ENCODE measurements at places on chromosomes 11 and 22.
A peak's percentile ranks its signal among the peaks of the same experiment; 100 is the strongest.

- DNase-seq, result no peak
Measured at GRCh38 chr11:7890417-7891172, 40.5 kb downstream of the OR10A6 start.

GRCh38 chr11:130369141-130369691 is 54.5 kb upstream of the ZBTB44 start:
- no peak for DNase-seq

DNA sequence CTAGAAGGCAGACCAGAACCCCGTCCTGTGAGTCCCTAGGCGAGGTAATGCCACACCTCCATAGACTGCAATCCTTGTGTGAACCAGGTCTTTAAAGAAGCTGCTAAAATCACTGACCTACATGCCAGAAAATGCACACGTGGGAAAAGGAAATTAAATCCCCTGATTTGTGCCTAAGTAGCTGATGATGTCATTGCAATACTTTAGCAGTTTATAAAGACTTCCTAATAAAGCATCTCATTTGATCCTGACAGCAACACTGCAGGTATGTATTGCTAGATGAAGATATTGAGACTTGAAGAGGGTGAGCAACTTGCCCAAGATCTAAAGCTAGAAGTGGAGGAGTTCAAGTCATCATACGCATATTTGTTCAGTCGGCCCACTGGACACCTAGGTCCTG is 107.2 kb downstream of the RRAS2 start:
- DNase-seq, result no peak

DNA sequence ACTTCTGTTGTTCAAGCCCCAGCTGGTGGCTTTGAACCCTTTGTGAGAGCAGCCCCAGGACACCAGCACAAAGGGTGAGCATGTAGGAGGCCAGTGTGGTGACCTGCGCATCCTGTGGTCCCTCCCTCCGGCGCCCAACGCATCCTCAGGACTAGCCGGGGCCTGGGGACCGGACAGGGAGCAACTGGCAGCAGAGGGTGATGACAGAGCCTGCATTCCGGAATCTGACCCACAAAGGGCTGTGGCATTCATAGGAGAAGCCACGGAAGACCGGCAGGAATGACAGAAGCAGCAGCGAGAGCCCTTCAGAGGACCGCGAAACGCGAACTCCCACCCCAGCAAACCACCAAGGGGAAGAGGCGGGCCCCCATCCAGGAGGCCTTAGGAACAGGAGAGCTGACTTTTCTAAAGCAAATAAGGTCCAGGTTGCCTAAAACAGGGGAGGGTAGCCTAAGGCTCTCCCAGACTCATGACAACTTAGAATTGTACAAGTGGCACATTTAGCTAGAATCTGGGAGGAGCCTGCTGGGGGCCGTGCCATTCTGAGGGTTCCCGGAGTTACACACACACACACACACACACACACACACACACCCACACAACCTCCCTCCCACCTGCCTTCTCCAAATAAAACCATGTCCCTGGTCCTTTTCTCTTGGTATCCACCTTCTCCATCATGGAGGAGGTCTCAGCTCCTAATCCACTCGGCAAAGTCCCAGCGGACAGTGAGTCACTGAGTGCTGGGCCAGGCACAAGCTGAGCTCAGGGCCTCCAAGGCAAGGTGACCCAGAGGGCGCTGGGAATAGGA is 232.7 kb downstream of the CTTN start:
- DNase-seq, result no peak

DNA sequence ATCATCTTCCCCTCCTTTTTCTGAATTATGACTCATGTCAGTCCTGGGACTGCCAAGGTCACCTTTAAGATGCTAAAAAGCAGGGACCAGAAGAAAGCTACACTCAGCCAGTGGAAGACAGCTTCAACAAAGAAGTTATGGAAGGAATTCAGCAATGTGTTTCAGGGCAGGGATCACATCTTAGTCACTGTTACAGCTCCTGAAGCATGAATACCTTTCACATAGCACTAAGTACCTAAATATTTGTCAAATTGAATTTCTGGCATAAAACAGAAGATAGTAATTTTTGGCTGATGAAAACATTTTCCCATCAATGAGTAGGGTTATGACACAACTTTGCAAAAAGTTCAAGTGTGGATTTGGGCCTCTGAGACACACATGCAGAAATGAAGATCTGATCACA is 5.2 kb downstream of the DDB1 start:
- DNase-seq, result no peak

GRCh38 chr11:10673501-10674062 is 20.0 kb downstream of the IRAG1 start:
- no peak for DNase-seq

- no peak for DNase-seq
Measured at GRCh38 chr22:40211476-40212054, 33.8 kb downstream of the TNRC6B start.

- DNase-seq, result no peak
Measured at GRCh38 chr11:122743949-122744348, 88.4 kb downstream of the UBASH3B start.

- no peak for DNase-seq
Measured at GRCh38 chr11:69941546-69942332, 122.5 kb upstream of the FGF3 start.

- no peak for DNase-seq
Measured at GRCh38 chr11:68480852-68481510, 20.4 kb downstream of the PPP6R3 start.

- no peak for DNase-seq
Measured at GRCh38 chr22:18929459-18929858, 6.6 kb downstream of the PRODH start.

DNA sequence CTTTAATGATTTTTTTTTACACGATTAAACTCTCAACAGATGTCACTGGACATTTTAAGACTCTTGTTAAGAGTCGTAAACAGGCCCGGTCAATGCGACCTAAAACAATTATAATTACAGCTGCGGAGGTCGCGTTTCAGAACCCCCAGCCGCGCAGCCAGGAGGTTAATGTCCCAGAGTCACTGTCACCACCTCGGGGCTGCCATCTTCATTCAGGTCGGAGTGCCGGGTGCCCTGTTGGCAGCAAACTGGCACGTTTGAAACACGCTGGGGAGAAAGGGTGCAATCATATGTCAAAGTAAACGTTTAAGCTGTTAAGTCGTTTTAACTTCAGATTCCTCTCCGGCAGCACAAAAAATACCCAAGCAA is 711 bp upstream of the PHF21B start:
- DNase-seq, result peak; percentile 47

GRCh38 chr11:20937826-20938225 is 268.4 kb downstream of the NELL1 start:
- no peak for DNase-seq

GRCh38 chr22:49023879-49024774 is 803.5 kb downstream of the BRD1 start:
- DNase-seq, result no peak

DNA sequence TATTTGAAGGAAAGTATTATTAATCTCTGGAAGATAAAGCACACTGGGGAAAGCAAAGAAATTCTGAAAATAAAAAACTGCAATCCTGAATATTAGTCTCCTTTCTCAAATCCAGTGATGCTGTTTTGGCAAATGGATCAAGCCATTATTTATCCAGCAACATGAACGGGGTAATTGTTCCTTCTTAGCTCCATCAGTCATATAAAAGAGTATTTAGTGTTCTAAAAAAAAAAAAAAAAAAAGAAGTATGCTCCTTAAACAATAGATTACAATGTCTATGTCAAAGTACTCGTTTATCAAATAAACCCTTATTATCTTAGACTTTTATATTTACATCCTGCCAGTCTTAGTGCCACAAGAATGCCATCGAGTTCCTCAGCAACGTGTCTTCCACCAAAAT is 1.3 kb downstream of the RDX start:
- no peak for DNase-seq

DNA sequence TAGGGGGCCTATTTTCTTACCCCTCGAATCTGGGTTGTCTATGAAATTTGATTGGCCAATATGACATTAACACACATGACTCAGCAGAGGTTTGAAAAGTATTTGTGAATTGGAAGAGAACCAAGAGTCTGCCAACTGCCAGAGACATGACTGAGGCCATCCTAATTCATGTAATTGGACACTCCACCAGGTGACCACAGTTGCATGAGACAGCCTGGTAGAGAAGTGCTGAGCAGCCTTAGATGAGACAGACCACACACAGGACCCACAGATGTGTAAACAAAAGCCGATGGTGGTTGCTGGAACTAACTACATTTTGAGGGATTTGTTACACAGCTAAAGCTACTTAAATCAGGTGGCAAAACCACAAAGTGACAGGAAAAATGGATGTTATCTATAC is 855 bp upstream of the MS4A5 start:
- no peak for DNase-seq

GRCh38 chr11:5887172-5887571 is 5.8 kb upstream of the OR52E5 start:
- DNase-seq, result no peak

DNA sequence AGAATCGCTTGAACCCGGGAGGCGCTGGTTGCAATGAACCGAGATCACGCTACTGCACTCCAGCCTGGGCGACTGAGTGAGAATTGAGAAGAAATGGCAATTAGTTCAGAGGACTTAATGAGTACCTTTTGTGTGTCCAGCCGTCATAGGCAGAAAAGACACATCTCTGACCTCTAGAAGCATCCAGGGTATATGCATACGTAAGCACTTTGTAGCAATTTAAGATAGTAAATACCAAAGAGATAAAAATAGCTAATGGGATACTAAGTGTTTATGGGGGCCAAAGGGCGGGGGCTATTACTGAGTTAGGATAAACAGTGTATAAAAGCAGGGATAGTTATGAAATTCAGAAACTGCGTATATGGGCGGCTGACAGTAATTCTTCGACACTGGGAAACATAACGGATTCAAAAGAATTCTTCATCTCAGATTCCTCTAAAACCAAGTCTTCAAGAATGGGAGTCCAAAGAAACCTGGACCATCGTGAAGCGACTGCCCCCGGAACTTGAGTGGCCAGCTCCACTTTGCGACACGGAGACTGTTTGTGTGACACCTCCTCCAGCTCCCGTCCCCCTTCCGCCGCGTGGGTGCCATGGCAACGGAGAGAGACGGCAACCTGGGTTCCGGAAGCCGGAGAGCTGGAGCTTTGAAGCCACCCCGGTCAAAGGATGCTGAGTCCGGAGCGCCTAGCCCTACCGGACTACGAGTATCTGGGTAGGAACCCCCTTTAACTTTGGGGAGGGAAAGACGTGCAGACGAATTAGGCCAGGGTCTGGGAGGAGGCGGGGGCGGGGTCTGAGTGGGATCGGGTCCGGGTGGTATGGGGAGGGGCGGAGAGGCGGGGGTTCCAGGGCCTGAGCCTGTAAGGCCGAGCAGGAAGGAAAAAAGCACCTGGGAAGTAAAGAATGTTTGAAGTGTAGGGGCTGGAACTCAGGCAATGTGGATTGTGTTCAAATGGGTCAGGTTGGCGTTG is at the start of gene CSTPP1:
TSS of gene CSTPP1 (plus strand) at position 624 of the 973 bp plus-strand sequence. CDS start at position 669, 45 bp downstream.
- DNase-seq, result peak; percentile 63

GRCh38 chr22:45462034-45462655 is 40.5 kb upstream of the FBLN1 start:
- no peak for DNase-seq

GRCh38 chr11:19577976-19578619 is 134.5 kb upstream of the NAV2 start:
- peak; percentile 23 for DNase-seq

DNA sequence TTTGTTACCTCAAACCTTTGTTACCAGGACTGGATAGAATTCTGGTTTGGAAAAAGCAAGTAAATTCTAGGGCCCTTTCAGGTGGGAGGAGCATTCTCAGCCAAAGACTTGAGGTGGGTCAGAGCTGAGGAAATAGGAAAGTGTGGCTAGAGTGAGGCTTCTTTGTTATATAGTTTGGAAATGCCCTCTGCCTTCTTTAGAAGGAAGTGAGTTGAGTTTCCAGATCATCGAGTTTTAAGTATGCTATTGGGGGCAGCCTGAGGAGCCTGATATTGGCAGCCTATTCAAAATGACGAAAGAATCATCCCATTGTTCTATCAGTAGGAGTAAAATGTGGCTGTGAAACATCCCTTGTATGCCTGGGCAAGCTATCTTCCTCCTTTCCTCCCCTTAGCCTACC is 134.1 kb downstream of the ARHGAP42 start:
- no peak for DNase-seq

DNA sequence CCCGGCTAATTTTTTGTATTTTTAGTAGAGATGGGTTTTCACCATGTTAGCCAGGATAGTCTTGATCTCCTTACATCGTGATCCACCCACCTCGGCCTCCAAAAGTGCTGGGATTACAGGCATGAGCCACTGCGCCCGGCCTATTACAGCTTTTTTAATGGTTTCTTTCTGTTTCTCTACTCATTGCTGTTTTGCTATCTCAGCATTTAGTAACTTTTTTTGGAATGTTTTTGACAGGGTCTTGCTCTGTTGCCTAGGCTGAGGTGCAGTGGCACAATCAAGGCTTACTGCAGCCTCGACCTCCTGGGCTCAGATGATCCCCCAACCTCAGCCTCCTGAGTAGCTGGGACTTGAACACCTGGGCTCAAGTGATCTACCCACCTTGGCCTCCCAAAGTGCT is 4.7 kb upstream of the CRKL start:
- DNase-seq, result no peak

DNA sequence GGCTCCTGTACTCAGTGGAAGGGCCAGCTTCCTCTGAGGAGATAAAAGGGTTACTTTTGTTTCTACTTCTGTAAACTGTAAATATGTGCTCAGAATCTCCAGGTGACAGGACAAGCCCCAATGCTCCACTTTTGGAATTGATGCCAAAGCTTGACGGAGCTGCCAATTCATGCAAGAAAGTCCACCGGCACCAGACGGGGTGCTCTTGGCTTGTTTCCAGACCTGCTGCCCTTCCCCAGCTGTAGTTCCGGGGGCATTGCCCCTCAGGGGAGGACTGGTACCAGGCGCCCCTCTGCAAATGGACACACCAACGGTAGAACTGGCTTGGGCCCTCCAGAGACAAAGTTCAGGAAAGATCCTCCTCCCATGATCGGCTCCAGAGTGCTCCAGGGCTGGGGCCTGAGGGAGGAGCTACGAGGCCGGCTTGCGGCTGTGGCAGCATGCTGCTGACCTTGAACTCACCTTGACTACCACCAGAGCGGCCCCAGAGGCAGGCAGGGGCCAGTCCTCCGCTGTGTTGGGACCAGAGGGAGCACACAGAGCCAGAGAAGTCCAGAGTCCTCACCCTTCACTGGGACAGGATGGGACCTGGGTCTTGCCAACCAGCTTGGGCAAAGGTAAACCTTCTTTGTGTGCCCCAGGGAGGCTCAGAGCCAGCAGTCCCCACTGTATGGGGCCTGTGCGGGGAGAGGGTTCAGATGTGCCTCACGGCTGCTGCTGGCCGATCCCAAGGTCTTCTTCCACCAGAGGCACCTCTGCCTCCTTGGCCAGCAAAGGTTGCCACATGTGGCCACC is 17.8 kb upstream of the OAF start:
- DNase-seq, result no peak

- DNase-seq, result no peak
Measured at GRCh38 chr22:40014667-40015248, 20.0 kb downstream of the FAM83F start.

GRCh38 chr22:19815093-19815822 is 39.4 kb downstream of the GNB1L start:
- DNase-seq, result no peak

All from NCI-H1694 (cell line).